ENCODE measurements at places on chromosomes 5 and 9.

GRCh38 chr5:97046270-97046982 is 96.0 kb downstream of the LIX1 start:
- peak; percentile 43 for DNase-seq

GRCh38 chr5:164188733-164189148 is 683.3 kb downstream of the MAT2B start:
- no peak for DNase-seq

DNA sequence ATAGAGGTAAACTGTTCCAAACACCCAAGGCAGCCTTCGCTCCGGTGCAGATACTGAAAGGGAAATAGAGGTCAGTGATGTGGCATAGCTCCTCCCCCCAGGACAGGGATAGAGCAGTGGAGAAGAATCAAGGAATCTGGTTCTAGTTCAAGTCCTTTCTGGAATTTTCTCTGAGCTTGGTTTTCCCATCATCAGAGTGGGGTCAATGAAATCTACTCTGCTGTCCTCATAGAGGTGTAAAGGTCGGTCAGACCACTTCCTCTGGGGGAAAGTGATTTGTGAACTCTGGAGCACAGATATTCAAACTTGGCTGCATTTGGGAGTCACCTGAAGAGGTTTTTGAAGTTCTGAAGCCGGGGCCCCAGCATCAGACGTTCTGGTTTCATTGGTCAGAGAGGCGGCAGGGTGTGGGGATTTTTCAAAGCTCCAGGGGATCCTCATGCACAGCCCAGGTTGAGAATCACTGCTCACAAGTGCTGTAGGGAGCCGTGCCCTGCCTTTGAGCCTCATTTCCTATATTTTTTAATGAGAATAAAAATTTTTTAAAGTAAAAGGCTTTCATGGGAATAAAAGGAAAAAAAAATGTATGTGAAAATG is 105.7 kb upstream of the RAD23B start:
- no peak for DNase-seq

GRCh38 chr5:151671950-151672349 is 14.8 kb downstream of the SPARC start:
- DNase-seq: peak; percentile 88

- DNase-seq: no peak
These were observed 189.0 kb downstream of the HCN1 start for GRCh38 chr5:45507178-45507577.

- no peak for DNase-seq
These were observed 47.3 kb downstream of the RCL1 start for GRCh38 chr9:4840018-4840417.

GRCh38 chr5:138258704-138259292 is 15.6 kb downstream of the GFRA3 start:
- DNase-seq: peak; percentile 59

- no peak for DNase-seq
These were observed 146.1 kb downstream of the MAST4 start for GRCh38 chr5:66742083-66742895.

- DNase-seq: peak; percentile 79
These were observed 85.1 kb upstream of the RAI14 start for GRCh38 chr5:34570721-34571676.

- DNase-seq: no peak
These were observed 542.3 kb downstream of the PDE4D start for GRCh38 chr5:59351076-59351794.

GRCh38 chr9:137679249-137679648 is 60.4 kb downstream of the EHMT1 start:
- DNase-seq: no peak

DNA sequence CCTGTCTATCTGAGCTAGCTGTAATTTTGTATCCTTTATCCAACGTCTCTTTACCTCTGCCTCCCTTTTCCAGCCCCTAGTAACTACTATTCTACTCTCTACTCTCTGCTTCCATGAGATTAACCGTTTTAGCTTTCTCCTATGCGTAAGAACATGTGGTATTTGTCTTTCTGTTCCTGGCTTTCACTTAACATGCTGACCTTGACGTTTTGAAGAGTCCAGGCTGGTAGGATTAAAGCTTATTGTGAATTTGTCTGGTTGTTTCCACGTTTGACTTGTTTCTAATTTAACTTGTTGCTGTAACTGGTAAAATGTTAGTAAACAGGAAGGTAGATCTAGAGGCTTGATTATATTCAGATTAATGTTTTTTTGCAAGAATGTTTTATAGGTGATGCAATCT is 385.3 kb downstream of the PSAT1 start:
- no peak for DNase-seq

GRCh38 chr5:158752656-158752973 is 347.1 kb downstream of the EBF1 start:
- no peak for DNase-seq

GRCh38 chr9:4886698-4887097 is 94.0 kb downstream of the RCL1 start:
- DNase-seq: no peak

DNA sequence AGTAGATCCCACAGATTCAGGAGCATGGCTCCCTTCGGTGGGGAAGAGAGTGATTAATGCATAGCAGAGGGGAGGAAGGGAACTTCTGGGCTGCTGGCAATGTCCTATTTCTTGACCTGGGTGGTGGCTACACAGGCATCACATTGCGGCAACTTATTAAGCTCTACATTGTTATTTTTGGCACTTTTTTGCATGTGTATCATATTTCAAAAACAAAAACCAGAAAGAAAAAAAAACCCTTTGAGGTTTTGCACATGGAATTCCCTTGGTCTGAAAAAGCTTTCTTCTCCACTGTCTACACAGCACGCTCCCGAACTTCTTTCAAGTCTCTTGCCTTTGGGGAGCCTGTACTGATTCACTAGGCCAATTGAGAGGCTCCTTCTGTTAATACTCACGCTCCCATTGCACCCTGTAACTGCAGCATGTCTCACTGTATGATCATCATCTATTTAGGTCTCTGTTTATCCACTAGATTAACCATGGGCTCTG is 25.1 kb downstream of the CEMIP2 start:
- no peak for DNase-seq

- no peak for DNase-seq
These were observed 237.8 kb upstream of the EDIL3 start for GRCh38 chr5:84622461-84622860.

- no peak for DNase-seq
These were observed 6.9 kb downstream of the CAMK4 start for GRCh38 chr5:111231119-111231518.

- DNase-seq: peak; percentile 77
These were observed 114.9 kb upstream of the NFIB start for GRCh38 chr9:14428781-14429230.

DNA sequence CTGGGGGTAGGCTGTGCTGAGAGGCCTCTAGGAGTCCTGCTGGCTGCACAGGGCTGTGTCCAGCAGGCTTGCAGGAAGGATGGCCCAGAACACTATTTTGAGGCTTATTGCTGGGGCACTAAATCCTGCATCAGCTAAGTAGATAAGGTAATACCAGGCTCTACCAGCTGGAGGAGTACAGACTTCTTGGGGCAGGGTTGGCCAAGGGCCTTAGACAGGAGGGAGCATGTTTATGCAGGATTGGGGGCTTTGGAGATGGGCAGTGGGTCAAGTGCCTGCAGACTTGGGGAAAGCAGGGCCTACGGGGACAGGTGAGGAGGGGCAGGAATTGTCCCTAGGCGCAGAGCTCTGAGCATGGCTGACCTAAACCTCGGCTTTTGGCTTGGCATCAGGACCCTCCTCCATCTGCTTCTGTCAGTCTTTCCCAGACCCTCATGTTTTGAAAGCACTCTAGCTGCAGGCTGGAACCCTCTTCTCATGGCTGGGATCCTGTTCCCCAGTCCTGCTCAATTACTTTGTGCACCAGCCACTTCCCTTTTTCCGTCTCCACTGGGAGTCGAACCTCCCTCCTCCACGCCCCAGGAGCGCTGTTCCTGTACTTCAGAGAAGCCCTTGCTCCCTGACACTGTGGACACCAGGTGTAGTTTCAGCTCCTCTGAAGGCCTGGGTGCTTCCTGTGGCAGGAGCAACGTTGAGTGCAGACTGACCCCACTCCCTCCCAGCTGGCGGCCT is 61.0 kb upstream of the SPTLC1 start:
- DNase-seq: peak; percentile 32

DNA sequence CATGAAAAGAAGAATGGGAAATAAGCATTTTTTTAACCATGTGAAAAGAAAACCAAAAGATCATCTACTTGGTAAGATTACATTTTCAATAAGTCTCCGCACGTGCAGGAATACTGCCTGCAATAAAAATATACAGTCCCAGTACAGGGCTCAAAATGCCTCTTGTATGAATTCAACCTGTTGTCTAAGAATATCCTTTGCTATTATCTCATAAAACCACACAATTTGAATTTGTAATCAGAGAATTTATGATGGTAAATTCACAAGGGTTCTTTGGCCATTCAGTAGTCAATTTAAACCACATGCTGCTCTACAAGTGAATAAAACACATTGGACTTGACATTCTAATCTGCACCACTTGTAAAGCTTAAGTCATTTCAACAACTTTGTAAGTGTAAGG is 46.6 kb downstream of the ST8SIA4 start:
- DNase-seq: no peak

Data from GM23248 (cell line).